ENCODE measurements at places on chromosomes 12 and 14. TPM values are rescaled to one million over a fixed set of nuclear protein-coding genes. Genes with fewer than 3 reads are reported as not detected.
A peak's percentile ranks its signal among the peaks of the same experiment; 100 is the strongest.

DNA sequence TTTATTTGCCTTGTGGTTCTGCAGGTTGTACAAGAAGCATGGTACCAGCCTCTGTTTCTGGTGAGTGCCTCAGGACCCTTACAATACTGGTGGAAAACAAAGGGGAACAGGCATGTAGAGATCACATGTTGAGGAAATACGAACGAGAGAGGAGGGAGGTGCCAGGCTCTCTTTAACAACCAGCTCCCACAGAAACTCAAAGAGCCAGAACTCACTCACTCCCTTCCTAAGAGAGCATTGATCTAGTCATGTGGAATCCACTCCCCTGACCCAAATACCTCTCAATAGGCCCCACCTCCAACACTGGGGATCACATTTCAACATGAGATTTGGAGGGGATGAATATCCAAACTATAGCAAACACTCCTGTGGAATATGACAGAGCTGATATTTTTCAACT is 938.0 kb downstream of the GALC start:
- no peak overlapping the region for H3K4me3 ChIP-seq
- no peak for DNase-seq
- no peak overlapping the region for H3K27ac ChIP-seq
- H3K4me1 ChIP-seq, result no peaks in the 10 kb centered on the region

GRCh38 chr12:101799774-101800173 is 31.0 kb downstream of the GNPTAB start:
- peaks cover 4% of the 10 kb centered on the region for H3K36me3 ChIP-seq
- no peaks in the 10 kb centered on the region for H3K27me3 ChIP-seq

DNA sequence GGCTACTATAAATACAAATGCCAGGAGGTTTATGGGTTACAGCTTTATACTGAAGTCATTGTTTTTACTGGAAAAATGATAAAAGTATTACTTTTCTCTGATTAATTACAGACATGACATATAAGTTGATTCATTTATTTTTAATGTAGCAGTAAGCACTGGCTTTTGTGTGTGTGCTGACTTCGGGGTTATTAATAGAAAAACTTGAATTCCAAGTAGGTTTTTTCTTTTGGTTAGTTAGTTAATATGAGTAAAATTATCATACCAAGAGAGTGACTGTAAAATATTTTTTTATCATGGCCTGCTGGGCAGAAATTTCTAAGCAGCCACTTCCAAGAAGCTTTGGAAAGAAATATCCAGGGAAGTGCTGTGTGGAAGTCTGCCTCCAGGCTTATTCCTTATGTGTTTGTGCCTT is 56.4 kb downstream of the IFT81 start:
- no peaks in the 10 kb centered on the region for H3K4me1 ChIP-seq
- no peaks in the 10 kb centered on the region for H3K27me3 ChIP-seq
- H3K4me3 ChIP-seq, result no peak overlapping the region
- peaks cover 1% of the 10 kb centered on the region for H3K36me3 ChIP-seq
- no peak overlapping the region for H3K27ac ChIP-seq
- DNase-seq, result no peak

GRCh38 chr12:93572712-93573551 is 457 bp downstream of the SOCS2 start:
- H3K36me3 ChIP-seq, result no peaks in the 10 kb centered on the region
- no peak overlapping the region for H3K27ac ChIP-seq
- H3K4me1 ChIP-seq, result peaks cover 23% of the 10 kb centered on the region
- peak; percentile 40 for DNase-seq
- H3K4me3 ChIP-seq, result peak overlapping the region; percentile 89

DNA sequence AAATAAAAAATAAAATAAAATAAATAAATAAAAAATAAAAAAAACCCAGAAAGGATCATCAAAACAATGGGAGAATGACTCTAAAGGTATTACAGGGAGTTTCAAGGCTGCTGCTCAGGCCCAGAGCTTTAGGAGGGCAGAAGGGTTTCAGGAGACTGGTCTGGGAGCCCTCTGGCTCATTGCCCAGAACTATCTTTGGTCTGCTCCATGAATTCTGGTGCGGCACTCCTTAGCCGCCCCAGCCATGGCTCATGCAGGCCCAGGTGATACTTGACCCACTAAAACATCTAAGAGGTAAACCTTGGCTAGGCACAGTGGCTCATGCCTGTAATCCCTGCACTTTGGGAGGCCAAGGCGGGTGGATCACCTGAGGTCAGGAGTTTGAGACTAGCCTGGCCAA is 14.7 kb upstream of the TMED10 start:
- H3K4me1 ChIP-seq, result peaks cover 28% of the 10 kb centered on the region
- DNase-seq, result no peak
- no peaks in the 10 kb centered on the region for H3K36me3 ChIP-seq
- no peak overlapping the region for H3K4me3 ChIP-seq

The EXOC3L4 gene
- not detected for polyA plus RNA-seq

- DNase-seq, result no peak
- H3K4me1 ChIP-seq, result peaks cover 5% of the 10 kb centered on the region
- H3K36me3 ChIP-seq, result peaks cover 34% of the 10 kb centered on the region
- no peak overlapping the region for H3K4me3 ChIP-seq
Observed at GRCh38 chr14:100603341-100604120, 16.3 kb upstream of the BEGAIN start.

The CABP1 gene
- not detected for polyA plus RNA-seq

The SPTB gene
- not detected for polyA plus RNA-seq

GRCh38 chr12:89701606-89702206 is 6.9 kb downstream of the ATP2B1 start:
- H3K27ac ChIP-seq, result no peak overlapping the region
- H3K4me1 ChIP-seq, result peaks cover 92% of the 10 kb centered on the region
- H3K27me3 ChIP-seq, result no peaks in the 10 kb centered on the region
- H3K36me3 ChIP-seq, result no peaks in the 10 kb centered on the region
- DNase-seq, result no peak

- no peak for DNase-seq
- no peak overlapping the region for H3K4me3 ChIP-seq
- H3K27ac ChIP-seq, result no peak overlapping the region
- no peaks in the 10 kb centered on the region for H3K4me1 ChIP-seq
Observed at GRCh38 chr12:113980537-113981337, 14.6 kb upstream of the RBM19 start.

DNA sequence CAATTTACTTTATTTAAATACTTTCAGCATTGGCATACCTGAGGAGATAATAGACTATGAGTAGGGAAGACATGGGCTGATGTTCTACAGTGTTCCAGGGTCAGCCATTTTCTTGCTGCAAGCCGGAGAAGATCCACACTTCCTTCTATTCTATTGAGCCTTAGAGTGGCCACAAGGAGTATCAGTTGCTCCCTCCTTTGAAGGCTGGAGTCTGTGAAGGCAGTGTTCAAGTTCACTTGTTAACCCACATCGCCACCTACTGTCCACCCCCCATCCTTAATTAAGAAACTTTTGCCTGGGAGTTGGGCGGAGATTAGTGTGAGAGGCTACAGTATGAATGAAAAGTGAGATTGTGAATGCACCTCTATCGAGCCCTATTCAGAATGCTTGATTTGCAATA is 666.6 kb downstream of the NRXN3 start:
- no peak overlapping the region for H3K4me3 ChIP-seq
- no peaks in the 10 kb centered on the region for H3K36me3 ChIP-seq
- H3K4me1 ChIP-seq, result no peaks in the 10 kb centered on the region
- no peak for DNase-seq
- no peak overlapping the region for H3K27ac ChIP-seq

The CEP170B gene
- not detected for polyA plus RNA-seq

DNA sequence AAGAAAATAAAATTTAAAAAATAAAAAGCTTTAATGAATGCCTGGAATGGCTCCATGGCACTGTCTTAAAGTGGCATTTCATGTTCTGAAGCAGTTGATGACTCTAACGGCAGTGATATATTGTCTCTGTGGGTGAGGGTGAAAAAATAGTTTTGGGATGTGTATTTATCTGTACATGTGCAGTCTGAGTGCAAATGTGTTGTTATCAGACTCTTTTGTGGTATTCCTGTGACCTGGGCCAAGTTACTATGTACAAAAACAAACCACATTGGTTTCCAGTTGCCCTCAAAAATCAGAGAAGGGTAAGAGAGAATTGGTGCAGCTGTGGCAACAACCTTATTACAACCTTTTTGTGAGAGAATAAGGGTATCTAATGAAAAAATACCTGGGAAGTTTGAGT is 81.7 kb upstream of the CCDC91 start:
- H3K4me1 ChIP-seq, result no peaks in the 10 kb centered on the region
- no peak for DNase-seq
- no peak overlapping the region for H3K4me3 ChIP-seq
- no peaks in the 10 kb centered on the region for H3K27me3 ChIP-seq

DNA sequence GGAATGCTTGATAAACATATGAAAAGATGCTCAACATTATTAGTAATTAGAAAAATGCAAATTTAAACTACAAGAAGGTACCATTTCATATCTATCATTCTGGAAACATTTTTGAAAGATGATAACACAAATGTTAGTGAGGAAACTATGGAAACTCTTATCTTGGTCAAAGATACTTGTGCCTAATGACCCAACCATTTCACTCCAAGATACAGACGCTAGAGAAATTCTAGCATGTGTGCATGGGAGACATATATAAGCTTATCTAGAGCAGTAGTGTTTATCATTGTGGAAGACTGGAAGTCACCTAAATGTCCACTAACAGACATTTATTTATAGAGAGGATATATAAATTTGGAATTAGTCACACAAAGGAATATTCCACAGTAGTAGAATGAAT is 143.1 kb upstream of the HMGA2 start:
- H3K27ac ChIP-seq, result no peak overlapping the region
- H3K27me3 ChIP-seq, result peaks cover 12% of the 10 kb centered on the region
- H3K36me3 ChIP-seq, result no peaks in the 10 kb centered on the region
- no peak for DNase-seq
- H3K4me1 ChIP-seq, result no peaks in the 10 kb centered on the region

The RIPK3 gene
- polyA plus RNA-seq, result 12.9 TPM

GRCh38 chr14:51822499-51822898 is 37.9 kb upstream of the GNG2 start:
- H3K27ac ChIP-seq, result no peak overlapping the region
- H3K27me3 ChIP-seq, result peaks cover 4% of the 10 kb centered on the region
- no peak for DNase-seq
- H3K4me1 ChIP-seq, result no peaks in the 10 kb centered on the region

The KRT7 gene
- not detected for polyA plus RNA-seq

The PTGDR gene
- not detected for polyA plus RNA-seq

GRCh38 chr12:22238211-22238610 is 96.3 kb downstream of the ST8SIA1 start:
- no peak overlapping the region for H3K27ac ChIP-seq
- no peaks in the 10 kb centered on the region for H3K36me3 ChIP-seq
- no peaks in the 10 kb centered on the region for H3K4me1 ChIP-seq
- DNase-seq, result no peak
- H3K27me3 ChIP-seq, result peaks cover 14% of the 10 kb centered on the region

DNA sequence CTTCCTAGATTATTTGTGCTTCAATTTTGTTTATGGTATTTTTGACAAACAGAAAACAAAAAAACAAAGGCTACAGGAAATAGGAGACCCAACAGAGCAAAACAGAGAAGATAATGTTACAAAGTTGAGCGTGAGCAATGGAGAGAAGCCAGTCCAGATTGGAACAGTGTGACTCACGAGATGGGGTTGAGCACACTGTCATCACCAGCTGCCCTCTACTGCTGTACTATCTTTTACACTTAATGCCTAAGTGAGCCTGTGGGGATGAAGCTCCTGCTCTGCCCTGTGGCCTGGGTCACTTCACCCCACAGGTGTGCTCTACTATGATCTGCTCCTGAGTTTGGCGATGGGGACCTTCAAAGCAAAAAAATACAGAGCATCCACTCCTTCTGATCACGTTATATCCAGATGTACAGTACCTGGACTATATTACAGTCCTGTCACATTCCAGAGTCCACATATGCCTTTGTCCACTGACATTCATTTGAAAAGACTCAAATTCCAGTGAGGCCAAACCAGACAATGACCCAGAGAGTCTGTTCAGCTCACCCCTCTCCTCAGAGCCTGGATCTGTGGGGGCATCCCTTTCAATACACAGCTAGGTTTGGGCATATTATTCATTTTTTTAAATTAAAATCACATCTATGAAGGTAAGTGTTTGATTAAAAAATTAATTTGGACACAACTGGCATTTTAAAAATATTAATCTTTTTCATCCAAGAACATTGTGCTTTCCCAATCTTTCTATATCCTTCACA is 4.4 kb downstream of the IPO8 start:
- no peaks in the 10 kb centered on the region for H3K27me3 ChIP-seq
- no peaks in the 10 kb centered on the region for H3K36me3 ChIP-seq
- H3K4me1 ChIP-seq, result peaks cover 53% of the 10 kb centered on the region
- no peak for DNase-seq

DNA sequence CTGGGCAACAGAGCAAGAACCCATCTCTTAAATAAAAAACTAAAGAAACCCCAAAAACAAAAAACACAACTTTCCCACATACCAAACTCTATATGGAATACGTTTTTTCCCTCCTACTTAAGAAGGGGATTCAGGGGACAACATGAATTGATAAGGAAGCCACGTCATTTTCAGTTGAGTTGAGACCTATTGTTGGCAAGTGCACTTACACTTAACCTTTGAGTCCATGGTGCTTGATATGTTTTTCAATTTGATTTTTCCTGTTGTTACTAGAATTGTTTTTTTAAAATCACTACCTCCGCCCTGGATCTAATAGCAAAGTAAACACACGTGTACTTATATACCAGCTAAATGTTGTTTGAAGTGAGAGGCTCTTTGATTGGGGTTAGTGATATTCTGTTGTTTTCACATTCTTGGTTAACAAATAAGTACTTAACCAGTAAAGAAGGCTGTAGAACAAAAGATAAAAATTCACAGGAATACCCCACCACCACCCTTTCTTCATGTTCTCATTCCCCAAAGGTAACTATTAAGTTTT is 2.0 kb downstream of the FAM177A1 start:
- H3K36me3 ChIP-seq, result peaks cover 2% of the 10 kb centered on the region
- H3K27ac ChIP-seq, result peak overlapping the region; percentile 65
- H3K4me3 ChIP-seq, result peak overlapping the region; percentile 91
- H3K27me3 ChIP-seq, result no peaks in the 10 kb centered on the region

DNA sequence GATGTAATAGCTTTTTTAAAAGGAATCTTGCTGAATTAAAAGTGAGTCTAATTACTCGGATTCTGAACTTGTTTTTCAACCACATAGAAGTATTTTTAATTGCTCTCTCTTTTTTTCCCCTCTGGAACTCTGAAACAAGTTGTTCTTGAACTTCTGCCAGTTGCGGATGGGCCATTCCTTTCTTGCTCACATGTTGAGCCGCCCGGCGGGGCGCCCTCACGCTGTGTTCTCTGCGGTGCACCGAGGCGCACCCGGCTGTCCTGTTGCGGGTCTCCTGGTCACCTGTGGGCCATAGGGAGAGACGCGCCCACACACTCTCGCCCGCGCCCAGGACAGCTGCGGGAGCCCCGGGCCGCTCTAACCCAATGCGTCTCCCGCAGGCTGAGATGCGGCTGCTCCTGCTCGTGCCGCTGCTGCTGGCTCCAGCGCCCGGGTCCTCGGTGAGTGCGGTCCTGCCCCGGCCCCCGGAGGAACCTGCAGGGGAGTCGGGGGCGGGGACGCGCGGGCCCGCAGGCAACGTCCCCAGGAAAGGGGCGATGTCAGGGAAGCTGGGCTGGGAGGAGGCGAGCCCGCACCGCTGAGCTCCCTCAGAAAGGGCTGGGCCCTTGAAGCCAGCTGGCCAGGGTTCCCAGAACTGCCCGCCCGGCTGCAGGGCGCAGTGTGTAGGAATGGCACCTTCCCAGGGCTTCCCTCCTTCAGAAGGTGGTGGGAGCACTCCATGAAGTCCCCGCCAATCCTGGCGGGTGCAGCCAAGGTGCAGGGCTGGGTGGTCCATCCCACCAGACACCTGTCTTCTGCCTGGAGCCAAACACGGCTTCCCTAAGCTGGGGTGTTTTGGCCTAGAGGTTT is 2.3 kb downstream of the PAPLN start:
- no peak for DNase-seq
- peaks cover 87% of the 10 kb centered on the region for H3K4me1 ChIP-seq
- peak overlapping the region; percentile 73 for H3K4me3 ChIP-seq

- peaks cover 59% of the 10 kb centered on the region for H3K4me1 ChIP-seq
- peaks cover 30% of the 10 kb centered on the region for H3K36me3 ChIP-seq
- no peaks in the 10 kb centered on the region for H3K27me3 ChIP-seq
- no peak overlapping the region for H3K4me3 ChIP-seq
Observed at GRCh38 chr12:75488553-75488952, 8.0 kb downstream of the GLIPR1 start.
